M059J (cell line): ENCODE measurements at places on chromosomes 7 and 10.

DNA sequence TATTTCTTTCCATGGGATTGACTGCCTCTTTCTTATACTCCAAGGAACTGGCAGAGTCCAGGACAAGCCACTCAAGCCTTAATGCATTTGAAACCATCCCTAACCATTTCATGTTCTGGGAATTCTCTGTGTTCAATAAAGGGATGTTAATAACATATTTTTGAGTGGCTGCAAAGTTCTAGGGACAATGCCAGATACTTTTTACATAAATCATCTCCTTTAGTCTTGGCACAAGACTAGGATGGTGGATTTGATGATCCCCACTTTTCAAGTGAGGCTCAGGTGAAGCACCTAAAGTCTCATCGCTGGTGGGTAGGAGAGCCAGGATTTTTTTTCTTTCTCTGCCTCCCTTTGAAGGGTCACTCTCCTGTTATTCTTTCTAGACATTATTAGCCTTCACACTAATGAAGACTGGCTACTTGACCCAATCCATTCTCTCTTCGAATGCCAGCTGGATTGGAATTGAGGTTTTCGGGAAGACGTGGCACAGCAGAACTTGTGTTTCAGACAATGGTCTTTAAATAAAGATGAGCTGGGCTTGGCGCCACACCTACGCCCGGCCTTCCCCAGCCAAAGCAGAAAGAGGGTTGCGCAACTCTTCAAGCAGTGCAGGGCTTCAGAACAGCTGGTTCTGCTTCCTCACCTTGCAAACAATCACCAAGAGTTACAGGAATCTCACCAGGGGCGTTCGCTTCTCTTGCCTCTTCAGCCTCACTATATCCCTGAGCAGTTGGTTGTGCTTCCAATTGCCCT is 73.8 kb upstream of the BMPER start:
- no peak for DNase-seq

DNA sequence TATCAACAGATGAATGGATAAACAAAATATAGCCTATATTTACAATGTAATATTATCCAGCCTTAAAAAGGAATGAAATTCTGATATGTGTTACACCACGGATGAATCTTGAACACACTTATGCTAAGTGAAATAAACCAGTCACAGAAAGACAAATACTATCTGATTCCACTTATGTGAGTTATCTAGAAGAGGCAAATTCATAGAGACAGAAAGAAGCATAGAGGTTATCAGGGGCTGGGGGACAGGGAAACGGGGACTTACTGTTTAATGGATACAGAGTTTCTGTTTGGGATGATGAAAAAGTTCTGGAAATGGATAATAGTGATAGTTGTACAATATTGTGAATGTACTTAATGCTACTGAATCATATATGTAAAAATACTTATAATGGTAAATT is 329.9 kb downstream of the LRMDA start:
- no peak for DNase-seq

- DNase-seq = no peak
Measured at GRCh38 chr7:143960813-143961610, 6.4 kb downstream of the OR2F1 start.

GRCh38 chr7:64599359-64599758 is 36.5 kb upstream of the ZNF680 start:
- no peak for DNase-seq

GRCh38 chr7:155337946-155338631 is 40.4 kb downstream of the INSIG1 start:
- no peak for DNase-seq

GRCh38 chr7:32892521-32893206 is 1.1 kb upstream of the KBTBD2 start:
- peak; percentile 53 for DNase-seq

- no peak for DNase-seq
Measured at GRCh38 chr10:21327289-21327993, 198.0 kb downstream of the SKIDA1 start.

GRCh38 chr7:70752794-70753241 is 379.1 kb upstream of the GALNT17 start:
- DNase-seq = peak; percentile 92

DNA sequence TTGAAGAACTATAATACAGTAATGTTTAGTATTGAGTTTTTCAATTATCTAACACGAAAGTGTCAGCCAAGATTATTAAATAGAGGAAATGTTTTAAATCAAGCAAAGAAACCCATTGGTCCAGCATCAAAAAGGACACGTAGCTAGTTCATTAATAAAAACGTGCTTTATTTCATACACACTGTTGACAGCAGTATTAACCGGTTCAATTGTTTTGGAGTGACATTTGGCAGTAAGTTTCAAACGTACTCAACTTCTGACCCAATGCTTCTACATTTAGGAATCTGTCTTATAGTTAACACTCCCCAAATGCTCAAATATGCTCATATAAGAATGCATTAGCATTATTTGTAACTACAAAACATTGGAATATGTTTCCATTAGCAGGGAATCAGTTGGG is 41.3 kb downstream of the SLC16A12 start:
- DNase-seq = no peak

DNA sequence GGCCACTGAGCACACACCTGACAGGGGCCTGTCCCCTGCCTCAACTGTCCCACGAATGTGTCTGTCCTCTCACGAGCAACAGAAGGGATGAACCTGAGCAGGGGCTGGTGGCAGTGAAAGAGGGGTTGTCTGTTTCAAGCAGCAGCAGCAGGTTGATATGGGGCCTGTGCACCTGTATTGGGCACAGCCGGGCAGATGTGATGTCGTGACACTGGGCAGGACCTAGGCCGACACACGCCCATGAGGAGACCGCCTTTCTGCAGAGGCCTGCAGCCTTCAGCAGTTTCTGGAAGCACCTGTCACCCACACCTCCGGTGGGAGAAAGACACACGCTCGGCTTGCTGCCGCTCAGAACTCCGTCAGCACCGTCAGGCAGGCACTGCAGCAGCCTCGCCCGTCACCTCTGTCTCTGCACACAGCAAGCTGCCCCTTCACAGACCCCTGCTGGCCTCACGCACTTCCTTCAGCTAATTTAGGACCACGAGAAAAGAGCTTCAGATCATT is 48.5 kb downstream of the AMZ1 start:
- DNase-seq = no peak

DNA sequence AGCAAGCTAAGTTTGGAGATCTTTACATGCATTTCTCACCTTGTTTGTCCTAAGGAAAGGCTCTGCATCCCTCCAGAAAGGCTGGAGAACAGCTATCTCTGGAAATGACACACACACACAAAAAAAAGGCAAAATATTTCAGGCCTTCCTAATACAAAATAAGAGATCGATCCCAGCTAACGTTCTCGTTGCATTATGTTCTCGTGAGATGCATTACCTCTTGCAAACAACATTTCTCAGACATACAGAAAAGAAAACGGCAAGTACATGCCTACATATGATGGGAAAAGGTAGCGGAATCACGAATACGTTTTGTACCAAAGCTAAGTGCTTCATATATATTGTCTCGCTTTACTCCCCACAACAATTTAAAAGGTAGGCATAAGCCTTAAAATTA is 488 bp downstream of the MTERF1 start:
- peak; percentile 12 for DNase-seq

DNA sequence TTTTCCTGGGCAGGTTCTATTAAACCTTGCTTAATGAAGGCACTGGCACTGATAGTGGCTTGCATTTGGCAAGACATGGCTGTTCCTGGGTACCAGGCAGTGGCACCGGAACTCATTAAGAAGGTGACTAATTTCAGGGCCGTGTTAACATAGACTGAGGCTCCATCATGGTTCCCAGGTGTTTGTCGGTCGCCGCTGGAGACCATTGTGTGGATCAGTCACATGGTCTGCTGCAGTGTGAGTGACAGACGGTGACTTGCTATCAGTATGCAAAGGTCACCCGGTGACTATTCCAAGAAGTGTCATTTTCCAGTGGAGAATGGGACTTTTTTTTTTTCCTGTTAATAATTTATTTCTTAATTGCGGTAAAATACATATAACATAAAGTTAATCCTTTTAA is 106.3 kb downstream of the INSYN2A start:
- DNase-seq = peak; percentile 2

- no peak for DNase-seq
Measured at GRCh38 chr7:134122980-134123379, 4.2 kb upstream of the LRGUK start.

DNA sequence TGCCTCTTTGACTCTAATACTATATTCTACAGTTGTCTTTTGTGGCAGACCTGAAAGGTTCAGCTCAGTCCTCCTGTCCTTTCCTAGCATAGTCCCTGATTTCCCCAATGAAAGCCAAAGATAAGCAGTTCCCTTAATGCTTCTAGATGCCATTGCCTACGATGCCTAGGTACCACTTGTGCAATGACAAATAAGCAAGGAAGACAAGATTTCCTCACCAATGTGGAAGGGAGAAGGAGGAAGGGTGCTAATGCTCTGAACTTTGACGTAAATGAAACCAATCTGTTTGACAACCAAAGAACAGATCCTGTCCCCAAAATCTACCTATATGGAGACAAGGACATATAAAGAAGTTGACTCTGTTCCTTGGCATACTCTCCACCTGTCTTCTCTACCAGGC is 393.3 kb downstream of the KCNMA1 start:
- no peak for DNase-seq

GRCh38 chr7:79951415-79951814 is 183.2 kb upstream of the GNAI1 start:
- DNase-seq = no peak

- DNase-seq = no peak
Measured at GRCh38 chr7:2575046-2575732, 16.4 kb downstream of the IQCE start.

DNA sequence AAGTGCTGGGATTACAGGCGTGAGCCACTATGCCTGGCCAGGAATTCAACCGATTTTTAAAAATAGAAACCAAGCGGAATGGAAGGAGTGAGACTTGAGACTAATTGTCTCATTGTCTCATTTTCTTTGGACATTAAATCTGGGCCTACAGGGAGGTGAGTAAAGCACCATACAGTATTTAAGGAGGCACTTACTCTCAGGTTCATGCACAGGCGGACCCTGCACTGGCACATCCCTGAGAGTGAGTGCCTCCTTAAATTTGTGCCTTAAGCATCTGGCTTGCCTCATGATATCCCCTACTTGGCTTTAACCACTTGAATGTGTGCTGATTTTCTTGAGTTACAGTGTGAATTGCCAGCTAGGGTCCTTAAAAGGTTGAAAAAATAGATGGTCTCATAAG is 10.6 kb downstream of the UBE3C start:
- DNase-seq = no peak
